LHCN-M2 (cell line): ENCODE measurements at places on chromosomes 11 and 22.
A peak's percentile ranks its signal among the peaks of the same experiment; 100 is the strongest.

DNA sequence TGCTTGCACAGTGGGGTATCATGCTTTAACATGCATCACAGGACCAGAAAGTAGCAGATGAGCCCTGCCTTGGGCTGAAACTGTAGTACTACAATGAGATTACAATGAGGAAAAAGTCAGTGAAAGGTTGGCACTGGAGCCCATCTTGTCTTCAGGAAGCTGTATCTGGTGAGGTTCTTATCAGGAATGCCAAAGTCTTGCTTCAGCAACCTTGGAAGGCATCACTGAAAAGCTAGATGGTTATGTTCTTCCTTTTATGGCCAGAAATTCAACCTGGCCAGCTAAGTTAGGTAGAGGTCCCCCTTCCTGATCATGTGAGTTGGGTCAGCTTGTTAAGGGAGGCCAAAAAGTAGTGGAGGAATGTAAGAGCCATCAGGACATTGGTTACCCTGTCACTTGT, 254.0 kb upstream of the FAT3 start:
- no peak for DNase-seq

- DNase-seq: peak; percentile 62
Measured at GRCh38 chr11:125287491-125288210, 123.1 kb downstream of the PKNOX2 start.

DNA sequence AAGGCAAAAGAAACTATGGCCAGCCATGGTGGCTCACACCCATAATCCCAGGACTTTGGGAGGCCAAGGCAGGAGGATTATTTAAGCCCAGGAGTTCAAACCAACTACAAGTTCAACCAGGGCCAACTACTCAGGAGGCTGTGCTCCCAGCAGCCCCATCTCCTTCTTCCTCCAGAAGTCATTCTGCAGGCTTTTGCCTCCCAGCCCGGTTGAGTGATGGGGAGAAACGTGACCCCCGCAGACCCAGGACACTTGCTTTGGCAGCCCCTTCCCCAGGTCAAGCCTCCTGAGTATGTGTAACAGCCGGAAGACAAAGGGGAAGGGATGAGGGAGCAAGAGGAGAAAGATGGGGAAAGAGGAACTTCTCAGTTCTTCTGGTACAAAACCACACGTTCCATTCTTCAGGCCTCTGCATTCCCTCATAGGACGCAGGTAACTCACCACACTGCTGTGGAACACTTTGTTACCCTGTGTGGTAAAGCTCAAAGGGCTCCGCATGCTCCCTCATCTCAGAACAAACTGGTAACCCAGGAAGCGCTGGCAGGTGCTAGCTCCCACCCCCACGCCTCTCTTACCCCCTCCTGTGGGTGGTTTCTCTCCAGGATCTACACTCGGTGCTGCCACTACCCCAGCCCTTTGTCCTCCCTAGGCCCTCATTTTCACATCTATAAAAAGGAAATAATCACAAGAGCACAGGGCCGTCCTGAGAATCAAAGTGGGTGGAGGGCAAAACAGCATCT, 4.0 kb downstream of the SULT4A1 start:
- no peak for DNase-seq

- no peak for DNase-seq
Measured at GRCh38 chr11:20501971-20502370, 97.4 kb upstream of the SLC6A5 start.
